Natural killer cell treated with Interleukin-12 subunit alpha and Interleukin-12 subunit beta and Interleukin-15 and Interleukin-18, amount 100 ng/mL, for 72 hours (primary cell): ENCODE measurements at places on chromosomes 13 and 19.
A peak's percentile ranks its signal among the peaks of the same experiment; 100 is the strongest.

DNA sequence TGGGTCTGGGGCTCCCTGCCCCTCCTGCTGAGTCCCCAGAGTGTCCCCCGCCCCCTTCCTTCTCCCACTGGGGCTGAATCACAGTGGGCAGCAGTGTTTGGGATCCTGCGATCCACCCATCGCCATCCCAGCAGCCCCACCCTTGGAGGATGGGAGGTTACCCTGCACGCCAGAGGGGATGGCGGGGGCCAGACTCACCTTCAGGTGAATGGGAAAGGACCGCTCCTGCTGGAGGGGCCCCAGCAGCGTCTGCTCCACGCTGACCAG, 569 bp downstream of the DLEU7 start:
- DNase-seq: no peak

GRCh38 chr13:35512271-35512920, 35.9 kb upstream of the MAB21L1 start:
- no peak for DNase-seq

DNA sequence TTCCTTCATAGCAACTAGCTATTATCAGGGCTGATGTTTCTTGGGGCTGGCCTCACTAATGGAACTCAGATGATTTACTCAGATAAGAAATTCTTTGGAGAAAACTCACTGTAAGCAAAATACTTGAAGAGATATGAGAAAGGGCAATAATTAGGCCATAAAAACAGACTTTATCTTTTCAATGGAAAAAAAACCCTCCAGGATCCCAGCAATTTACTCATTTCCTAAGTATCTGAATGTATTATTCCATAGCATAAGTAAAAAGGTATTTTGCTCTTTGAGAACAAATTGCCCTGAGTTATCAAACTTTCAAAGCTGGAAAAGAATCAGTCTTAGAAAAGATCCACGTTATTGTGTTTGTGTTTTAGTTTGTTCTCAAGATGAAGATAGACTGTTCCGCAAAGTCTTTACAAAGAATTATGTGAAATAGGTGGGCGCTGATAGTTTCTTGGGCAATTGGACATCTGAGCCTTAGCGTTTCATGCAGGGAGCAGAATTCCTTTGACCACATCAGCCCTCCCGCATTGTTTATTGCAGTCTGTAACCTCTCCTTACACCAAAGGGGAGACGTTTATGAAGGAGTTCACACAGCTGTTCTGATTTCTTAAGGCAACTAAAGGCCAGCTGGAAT, 29.1 kb upstream of the CSNK1A1L start:
- DNase-seq: no peak

GRCh38 chr13:95403349-95404140, 102.3 kb upstream of the ABCC4 start:
- DNase-seq: no peak

DNA sequence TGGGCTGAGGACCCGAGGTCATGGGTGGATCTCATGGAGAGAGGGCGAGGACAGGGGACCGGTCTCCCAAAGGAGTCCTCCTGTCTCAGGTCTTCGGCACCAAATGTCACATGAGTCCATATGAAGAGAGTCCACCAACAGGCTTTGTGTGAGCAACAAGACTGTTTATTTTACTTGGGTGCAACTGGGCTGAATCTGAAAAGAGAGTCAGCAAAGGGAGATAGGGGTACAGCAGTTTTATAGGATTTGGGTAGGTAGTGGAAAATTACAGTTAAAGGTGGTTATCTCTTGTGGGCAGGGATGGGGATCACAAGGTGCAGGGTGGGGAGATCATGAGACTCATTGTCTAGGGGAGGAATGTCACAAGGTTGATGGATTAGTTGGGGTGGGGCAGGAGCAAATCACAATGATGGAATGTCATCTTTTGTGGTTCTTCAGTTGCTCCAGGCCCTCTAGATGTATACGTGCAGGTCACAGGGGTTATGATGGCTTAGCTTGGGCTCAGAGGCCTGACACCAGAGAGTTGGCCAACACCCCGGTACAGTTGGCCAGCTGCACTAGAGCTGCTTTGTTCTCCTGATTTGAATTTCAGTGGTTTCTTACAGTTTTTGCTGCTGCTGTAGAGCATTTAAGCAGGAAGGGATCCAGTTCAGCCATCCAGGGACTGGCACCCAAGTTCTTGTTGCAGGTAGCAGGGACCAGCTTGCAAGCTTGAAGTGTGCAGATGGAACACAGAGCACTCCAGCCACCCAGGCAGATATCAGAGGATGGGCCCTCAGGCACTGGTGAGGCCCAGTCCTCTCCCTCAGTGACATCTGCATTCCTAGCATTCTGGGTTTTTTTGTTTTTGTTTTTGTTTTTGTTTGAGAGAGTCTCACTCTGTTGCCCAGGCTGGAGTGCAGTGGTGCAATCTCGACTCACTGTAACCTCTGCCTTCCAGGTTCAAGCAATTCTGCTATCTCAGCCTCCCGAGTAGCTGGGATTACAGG, 26.4 kb upstream of the IGFL1 start:
- DNase-seq: no peak

DNA sequence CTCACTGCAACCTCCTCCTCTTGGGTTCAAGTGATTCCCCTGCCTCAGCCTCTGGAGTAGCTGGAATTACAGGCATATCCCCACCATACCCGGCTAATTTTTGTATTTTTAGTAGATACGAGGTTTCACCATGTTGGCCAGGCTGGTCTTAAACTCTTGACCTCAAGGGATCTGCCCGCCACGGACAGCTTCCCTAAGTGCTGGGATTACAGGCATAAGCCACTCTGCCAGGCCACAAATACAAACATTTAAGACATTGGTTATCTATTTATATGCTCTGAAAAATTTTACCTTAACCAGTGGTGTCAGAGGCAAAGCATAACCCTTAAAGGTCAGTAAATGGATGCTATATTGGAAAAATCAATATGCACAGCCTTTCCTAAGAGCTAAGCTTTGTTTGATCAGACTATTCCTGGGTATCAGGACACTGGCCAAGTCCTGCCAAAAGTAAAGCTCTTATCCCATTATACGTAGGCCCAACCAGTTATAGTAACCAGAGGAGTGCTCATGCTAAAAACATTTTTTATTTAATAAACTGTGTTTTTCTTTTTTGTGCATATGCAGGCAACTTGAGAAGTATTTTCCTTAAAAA, 56.4 kb upstream of the STARD13 start:
- DNase-seq: no peak

DNA sequence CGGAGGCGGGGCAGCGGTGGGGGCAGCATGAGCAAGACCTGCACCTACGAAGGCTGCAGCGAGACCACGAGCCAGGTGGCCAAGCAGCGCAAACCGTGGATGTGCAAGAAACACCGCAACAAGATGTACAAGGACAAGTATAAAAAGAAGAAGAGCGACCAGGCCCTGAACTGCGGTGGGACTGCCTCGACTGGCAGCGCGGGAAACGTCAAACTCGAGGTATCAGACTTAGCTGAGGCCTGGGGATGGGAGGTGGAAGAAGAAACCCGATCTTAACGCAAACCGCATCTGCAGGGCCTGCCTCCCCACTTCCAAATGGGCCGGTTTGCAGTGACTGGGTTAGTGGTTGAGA, 693 bp downstream of the RFXAP start:
- no peak for DNase-seq

- no peak for DNase-seq
Measured at GRCh38 chr13:28531077-28531844, 36.3 kb upstream of the FLT1 start.

DNA sequence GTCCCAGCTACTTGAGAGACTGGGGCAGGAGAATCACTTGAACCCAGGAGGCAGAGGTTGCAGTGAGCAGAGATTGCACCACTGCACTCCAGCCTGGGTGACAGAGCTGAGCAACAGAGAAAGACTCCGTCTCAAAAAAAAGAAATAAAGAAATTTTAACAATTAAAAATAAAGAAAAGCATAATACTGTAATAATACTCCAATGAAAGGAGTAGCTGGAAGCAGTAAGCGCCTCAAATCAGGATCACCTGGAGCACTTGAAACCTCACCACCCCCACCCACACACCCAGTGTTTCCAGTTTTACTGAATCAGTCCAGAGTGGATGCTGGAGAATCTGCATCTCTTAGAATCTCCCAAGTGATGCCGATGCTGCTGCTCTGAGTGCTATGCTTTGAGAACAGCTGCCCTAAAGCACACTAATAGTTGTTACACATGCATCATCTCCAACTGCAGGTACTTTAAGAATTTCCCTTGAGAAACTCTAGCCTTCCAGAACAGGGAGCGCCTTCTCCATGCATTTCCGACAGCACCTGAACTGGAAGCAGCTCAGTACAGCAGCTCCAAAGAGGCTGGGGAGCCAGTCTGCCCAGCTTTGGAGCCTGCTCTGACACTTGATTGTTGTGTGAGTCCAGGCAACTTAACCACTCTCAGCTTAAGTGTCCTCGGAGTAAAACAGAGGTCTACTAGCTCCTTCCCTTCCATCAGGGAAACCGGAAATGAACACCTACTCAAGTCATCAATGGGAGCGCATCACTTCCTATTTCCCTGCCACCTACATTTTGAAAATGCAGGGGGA, 2.9 kb downstream of the ABCC4 start:
- no peak for DNase-seq

DNA sequence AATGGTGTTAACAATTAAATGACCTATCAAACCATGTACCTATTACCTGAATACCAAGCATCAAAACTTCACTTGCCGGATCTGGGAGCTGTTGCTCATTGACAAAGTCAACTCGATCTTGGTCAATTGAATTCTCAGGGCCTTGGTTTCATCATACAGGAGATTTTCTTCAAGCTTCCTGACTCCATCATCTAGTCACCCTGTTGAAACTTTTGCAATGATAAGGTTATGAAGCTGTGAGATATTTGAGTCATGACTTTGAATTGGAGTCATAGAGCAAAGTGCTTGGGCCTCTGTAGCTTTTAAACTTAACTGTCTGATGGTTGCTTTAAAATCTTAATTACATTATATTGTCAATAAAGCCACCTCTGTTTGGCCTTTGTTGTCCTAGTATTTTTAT, 260.9 kb downstream of the COG6 start:
- DNase-seq: no peak

DNA sequence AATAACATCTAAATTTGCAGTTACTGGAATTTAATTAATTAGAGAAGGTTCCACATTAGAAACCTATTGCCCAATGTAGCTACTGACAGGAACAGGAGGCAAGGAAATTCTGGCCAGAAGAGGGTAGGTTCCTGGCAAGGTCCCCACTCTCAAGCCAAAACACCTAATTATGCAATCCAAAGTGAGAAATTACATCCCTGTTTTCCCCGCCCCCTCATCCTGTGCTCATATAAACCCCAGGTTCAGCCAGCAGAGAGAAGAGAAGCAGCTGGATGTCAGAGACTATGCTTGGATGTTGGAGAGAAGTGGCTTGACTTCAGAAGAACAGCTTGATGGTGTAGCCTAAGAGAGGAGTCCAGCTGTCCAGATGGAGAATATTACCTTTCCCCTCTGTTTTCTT, 951.3 kb upstream of the PRR20A start:
- no peak for DNase-seq

DNA sequence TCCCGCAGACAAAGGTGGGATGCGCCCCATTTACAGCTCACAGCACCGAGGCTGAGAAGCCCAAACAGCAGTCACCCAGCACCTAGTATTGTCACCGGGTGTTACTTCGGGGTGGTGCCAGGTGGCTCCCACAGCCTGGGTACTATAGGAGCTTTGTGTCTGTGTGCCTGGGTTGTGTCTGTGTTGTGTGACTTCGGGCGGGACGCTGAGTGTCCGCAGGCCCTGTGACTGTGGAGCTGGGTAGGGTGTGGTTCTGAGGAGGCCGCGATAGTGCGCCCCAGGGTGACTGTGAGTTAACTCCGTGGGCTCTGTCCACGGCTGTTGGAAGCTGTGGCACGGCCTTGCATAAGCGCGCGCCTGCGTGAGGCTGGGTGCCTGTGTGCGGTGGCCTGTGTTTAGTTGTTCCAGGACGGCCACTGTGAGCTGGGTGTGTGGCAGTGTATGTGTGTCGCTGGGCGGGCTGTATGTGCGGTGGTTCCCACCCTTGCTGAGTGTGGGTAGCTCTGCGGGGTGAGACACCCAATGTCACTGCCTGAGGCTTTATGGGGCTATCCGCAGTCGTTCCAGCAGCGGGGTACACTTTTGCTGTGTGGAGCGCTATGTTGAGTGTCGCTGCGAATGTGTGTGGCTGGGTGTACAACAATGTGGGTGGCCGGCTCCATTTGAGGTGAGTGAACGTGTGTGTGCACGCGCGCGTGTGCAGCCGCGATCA, 559 bp upstream of the SSBP4 start:
- DNase-seq: peak; percentile 75

GRCh38 chr13:112058941-112059340, 8.0 kb upstream of the SOX1 start:
- no peak for DNase-seq

GRCh38 chr19:13505761-13506470, 363 bp downstream of the CACNA1A start:
- DNase-seq: no peak

- no peak for DNase-seq
Measured at GRCh38 chr19:16084067-16084685, 7.9 kb downstream of the TPM4 start.

- no peak for DNase-seq
Measured at GRCh38 chr19:21094347-21095025, 12.5 kb downstream of the ZNF714 start.

DNA sequence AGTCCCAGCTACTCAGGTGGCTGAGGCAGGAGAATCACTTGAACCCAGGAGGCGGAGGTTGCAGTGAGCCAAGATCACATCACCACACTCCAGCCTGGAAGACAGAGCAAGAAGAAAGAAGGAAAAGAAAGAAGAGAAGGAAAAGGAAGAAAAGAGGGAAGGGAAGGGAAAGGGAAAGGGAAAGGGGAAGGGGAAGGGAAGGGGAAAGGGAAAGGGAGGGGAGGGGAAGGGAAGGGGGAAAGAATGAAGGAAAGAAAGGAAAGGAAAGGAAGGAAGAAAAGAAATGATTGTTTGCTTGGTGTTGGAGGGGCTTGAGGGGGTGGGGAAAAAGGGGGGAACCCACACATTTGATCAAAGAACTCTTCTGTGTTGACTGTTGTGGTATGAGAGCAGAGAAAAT, 10.0 kb downstream of the PMIS2 start:
- no peak for DNase-seq

GRCh38 chr19:46554161-46554560, 47.0 kb upstream of the CALM3 start:
- DNase-seq: no peak

GRCh38 chr19:51161266-51161665, 19.2 kb downstream of the SIGLEC7 start:
- peak; percentile 10 for DNase-seq

GRCh38 chr19:56474308-56474707, 2.8 kb downstream of the ZNF667 start:
- no peak for DNase-seq
